ENCODE measurements at places on chromosomes 7 and 10.

DNA sequence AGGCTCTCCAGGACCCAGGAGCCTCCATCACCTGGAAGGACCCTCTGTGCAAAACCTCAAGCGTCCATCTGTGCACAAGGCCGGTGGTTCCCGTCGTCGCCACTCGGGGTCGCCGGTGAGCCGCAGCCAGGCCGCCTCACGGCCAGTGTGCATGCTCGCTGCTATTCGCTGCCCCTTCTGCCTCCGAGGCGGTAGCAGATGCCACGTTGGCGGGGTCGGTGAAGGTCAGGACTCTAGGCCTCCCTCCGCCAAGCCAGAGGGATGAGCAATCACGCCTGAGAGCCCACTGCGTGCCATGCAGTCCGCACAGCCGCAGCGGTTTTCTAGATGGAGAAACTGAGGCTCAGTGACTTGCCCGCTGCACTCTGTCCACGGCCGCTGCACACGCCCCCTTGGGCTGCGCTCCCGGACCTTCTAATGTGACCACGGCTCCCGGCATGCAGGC lies 5.7 kb downstream of the UPK3B start:
- DNase-seq, result peak; percentile 23

DNA sequence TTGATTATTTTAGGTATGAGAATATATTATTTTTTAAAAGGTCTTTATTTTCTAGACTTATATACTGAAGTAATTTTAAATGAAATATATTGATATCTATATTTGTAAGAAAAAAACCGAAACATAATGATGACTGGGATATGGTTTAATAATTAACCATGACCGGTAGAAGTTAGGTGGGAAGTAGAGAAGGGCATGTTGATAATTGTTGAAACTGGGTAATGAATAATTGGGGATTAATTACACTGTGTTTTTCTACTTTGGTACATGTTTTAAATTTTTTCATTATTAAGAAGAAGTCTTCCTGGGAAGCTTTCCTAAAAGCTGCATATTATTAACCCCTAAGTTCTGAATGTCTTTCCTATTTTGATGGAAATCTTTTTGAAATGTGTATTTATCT lies 16.3 kb downstream of the TSPAN12 start:
- DNase-seq, result no peak

DNA sequence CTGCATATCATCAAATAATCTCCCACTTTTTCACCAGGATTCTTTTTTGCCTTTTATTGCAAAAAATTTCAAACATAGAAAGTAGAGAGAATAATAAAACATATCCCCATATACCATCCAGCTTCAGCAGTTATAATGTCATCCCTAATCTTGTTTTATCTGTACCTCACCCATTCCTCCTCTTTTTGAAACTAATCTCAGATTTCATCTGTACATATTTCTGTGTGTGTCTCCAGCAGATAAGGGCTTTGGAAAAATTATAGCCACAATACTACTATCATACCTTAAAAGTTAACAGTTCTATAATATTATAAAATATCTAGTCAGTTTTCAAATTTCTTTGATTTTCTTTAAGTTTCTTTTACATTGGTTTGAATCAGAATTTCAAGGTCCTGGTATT lies 7.6 kb upstream of the ENTPD1 start:
- DNase-seq, result no peak

- no peak for DNase-seq
Observed at GRCh38 chr10:13439313-13440184, 89.3 kb downstream of the BEND7 start.

DNA sequence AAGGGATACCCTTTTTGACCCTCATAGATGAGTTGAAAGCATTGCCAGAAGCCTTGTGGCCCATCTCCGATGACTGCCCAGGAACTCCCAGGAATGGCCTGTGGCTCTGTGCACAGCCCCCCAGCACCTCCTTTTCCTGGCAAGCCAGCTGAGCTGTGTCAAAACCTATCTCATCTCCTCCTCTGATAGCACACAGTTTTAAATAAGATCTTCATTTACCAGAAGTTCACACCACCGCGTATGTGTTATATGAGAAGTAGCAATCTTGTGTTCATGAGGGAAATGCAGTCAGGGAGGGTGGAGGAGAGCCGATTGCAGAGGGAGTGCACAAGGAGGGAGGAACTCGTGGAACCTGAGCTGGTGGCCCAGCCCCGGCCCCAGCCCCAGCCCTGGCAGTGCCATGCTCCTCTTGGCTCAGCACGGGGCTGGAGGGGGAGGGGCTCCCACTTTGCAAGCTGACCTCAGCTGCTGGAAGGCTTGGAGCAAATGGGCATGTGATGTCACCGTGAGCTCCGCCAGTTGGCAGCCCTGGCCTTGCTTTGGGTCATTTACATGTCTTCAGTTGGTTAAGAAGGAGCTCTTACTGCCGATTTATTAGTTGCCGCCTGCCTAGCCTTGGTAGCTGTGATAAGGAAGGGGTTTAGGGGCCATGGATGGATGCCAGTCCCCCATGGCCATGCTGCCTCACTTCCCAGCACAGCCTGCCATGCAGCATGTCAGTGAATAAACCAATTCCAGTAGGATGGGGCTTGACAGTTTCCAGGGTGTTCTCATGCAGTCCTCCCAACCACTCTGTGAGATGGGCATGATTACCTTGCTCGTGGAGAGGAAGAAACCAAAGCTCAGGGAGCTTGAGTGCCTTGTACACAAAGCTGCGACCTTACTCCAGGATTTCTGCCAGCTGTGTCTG lies 20.0 kb downstream of the UNC5B start:
- DNase-seq, result no peak

DNA sequence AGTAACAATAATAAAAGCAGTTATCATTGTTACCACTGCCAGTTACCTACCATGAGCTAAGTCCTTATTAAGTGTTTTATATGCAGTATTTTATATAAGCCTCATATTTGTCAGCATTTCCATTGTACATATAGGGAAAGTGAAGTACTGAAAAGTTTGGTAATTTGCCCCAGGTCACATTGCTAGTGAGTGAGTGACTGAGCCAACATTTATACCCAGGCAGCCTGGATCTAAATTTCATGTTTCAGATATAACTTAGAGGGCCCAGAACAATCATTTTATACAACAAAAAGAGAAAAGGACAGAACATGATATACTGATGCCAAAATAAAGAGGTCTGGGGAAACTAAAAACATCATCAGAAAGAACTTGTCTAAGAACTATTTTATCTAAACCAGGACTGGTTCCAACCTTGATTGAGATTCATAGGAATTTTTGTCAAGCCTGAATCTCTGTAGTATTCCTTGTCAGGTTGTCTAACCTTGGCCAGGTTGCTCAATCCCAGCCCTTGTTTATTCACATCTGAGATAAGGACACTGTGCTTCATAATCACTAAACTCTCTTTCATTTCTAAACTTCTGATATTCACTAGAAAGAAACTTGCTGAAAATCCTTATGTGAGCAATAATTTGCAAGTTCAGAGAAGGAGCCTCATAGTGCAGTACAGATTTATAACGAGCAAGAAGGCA lies 308.2 kb downstream of the IPMK start:
- no peak for DNase-seq

- no peak for DNase-seq
Observed at GRCh38 chr7:143381427-143382125, 431 bp downstream of the ZYX start.

DNA sequence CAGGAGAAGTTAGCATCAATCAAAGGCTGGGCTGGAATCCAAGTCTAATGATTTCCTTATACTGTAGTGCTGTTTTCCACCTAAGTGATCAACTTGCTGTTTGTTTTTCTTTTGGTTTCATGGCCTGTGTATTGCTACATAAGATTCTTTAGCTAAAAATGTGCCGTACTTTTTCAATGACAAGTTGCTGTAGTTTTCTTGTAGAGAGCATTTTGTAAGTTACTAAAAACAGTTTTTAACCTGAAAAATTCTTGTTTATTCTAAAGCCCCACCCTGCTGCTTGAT lies 1.3 kb downstream of the HELLS start:
- DNase-seq, result no peak
